ENCODE measurements at places on chromosomes 11 and 22. TPM values are rescaled to one million over a fixed set of nuclear protein-coding genes. Genes with fewer than 3 reads are reported as not detected.

GRCh38 chr11:130052567-130052966 lies 17.1 kb upstream of the APLP2 start:
- DNase-seq, result no peak

GRCh38 chr22:40982482-40983385 lies 31.6 kb downstream of the RBX1 start:
- DNase-seq, result no peak

GRCh38 chr11:27710536-27710935 lies 10.3 kb upstream of the BDNF start:
- DNase-seq, result no peak

GRCh38 chr22:35804421-35804820 lies 86.7 kb downstream of the APOL5 start:
- no peak for DNase-seq

DNA sequence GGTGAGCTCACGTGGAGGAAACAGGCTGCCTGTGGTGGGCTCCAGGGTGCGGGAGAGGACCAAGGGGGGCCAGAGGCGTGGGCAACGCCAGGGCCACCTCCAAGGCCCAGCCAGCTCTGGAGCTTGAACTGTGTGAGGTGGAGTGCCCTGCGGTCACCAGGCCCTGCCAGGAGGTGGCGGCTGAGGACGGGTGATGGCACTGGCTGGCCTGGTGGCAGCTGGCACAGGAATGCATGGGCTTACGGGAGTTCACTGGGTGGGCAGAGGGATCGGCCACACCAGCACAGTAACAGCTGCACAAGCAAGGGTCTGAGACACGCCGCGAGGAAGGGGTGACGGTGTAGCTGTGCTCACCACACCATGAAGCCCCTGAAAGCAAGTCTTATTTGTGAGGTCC lies 15.8 kb downstream of the TOLLIP start:
- DNase-seq, result no peak

DNA sequence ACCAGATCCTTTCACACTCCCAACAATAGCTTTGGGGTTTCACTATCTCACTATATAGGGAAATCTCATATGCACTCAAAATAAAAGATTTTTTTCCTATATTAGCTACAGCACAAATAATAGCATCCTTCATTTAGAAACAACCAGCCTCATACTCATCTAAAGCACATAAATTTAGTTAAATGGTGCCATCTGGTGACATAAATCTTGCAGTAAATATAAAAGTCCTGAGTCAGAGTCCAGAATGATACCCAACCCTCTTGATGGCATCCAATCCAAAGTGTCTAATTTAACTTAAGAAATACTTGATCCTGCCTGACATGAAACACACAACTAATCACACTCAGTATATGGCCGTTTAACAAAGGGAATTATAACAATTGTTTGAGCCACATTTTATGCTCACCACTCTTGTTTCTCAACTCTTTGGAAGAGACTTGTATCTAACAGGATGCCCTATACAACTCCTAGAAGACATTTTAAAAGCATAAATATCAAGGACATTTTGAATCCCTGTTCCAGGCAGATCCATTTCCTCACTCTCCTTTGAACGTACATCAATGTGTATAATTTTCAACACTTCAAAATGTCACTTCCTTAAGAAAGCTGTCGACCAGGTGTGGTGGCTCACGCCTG lies 36.2 kb downstream of the DLG2 start:
- no peak for DNase-seq

Gene SCGB1C1
- not detected for total RNA-seq

DNA sequence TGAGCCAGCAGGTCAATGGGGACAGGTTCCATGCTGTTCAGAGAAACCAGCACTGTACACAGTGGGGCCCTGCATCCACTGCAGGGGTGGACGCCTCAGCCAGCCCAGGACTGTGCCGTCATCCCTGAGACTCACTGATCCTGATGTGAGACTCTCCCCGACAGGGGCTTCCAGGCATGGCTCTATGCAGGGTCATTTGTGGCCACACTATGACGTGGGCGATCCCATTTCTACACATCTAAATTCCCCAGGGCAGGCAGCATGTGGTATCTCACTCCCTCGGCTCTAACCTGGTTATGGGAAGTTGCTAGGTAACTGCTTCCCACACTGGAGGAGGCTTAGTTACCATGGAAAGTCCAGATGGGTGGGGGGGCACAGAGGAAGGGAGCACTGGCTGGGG lies 14.2 kb upstream of the FAM83F start:
- DNase-seq, result no peak

Gene RAG2
- total RNA-seq, result not detected

DNA sequence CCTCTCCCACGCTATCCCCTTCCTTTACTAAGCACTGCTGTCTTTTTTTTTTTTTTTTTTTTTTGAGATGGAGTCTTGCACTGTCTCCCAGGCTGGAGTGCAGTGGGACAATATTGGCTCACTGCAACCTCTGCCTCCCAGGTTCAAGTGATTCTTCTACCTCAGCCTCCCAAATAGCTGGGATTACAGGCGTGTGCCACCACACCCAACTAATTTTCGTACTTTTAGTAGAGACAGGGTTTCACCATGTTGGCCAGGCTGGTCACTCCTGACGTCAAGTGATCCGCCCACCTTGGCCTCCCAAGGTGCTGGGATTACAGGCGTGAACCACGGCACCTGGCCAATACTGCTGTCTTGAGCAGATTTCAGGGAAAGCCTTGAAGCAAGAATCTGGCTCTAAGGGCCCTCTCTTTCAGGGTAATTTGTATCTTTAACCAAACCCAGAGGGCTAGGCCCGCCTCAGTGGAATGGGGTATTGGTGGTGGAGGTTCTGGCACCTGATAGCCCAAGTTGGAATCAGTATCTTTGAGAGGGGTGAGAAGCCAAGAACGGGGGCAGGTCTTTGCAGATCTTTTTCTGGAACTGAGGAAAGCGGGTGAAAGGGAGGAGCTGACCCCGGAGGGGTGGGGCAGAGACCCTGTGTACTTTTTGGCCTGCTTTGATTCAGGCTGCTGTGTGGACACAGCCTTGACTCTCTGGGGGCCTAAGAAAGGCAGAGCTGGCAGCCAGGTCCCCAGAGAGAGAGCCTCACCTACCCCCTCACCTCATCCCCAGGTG lies 37.0 kb downstream of the TRIOBP start:
- DNase-seq, result no peak

- DNase-seq, result no peak
These were observed 6.3 kb downstream of the TMA7B start for GRCh38 chr22:39966470-39966869.

GRCh38 chr11:73184953-73185671 lies 33.0 kb upstream of the P2RY2 start:
- DNase-seq, result peak; percentile 78

- peak; percentile 27 for DNase-seq
These were observed 4.9 kb downstream of the MUC5AC start for GRCh38 chr11:1162491-1163311.

DNA sequence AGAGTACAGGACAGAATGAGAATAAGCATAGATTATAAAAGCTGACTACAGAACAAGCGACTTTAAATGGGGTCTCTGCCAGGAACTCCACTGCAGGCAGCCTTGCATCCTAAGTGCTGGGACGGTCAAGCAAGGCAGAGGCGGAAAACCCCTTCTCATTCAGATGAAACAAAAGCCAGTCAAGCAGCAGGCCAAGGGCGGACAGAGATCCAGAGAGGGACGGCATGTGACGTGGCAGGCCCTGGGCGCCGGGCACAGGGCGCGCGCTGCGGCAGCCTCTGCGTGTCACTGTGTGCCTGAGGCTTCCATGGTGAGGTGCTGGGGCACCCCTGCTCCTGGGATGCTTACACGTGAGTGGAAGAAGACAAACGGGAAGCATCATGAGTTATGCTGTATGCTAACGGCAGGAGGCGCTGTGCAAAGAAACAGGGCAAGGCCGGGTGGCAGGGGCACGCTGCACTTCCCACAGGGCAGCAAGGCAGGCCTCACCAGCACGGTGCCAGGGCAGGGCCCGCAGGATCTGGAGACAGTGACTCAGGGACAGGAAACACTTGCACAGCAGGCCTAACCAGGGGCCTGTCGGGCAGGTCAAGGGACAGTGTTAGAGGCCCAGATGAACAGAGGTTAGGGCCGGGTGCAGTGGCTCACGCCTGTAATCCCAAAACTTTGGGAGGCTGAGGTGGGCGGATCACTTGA lies 6.2 kb downstream of the TOLLIP start:
- no peak for DNase-seq

DNA sequence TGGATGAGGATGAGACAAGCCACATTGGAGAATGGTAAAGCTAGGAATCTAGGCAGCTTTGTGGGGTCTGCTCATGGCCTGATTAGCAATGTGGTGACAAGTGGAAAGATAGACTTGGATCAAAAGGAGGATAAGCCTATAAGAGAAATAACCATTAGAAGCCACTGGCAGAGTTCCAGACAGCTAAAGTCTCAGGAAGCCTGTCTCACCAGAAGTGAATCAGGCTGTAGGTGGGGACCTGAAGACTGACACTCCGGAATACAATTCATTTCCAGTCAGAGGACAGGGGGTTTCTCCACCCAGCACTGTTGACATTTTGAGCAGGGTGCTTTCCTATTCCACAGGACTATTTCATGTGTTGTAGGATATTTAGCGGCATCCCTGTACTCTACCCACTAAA lies 129.7 kb downstream of the ARHGAP42 start:
- DNase-seq, result no peak

Gene MIOX
- not detected for total RNA-seq

DNA sequence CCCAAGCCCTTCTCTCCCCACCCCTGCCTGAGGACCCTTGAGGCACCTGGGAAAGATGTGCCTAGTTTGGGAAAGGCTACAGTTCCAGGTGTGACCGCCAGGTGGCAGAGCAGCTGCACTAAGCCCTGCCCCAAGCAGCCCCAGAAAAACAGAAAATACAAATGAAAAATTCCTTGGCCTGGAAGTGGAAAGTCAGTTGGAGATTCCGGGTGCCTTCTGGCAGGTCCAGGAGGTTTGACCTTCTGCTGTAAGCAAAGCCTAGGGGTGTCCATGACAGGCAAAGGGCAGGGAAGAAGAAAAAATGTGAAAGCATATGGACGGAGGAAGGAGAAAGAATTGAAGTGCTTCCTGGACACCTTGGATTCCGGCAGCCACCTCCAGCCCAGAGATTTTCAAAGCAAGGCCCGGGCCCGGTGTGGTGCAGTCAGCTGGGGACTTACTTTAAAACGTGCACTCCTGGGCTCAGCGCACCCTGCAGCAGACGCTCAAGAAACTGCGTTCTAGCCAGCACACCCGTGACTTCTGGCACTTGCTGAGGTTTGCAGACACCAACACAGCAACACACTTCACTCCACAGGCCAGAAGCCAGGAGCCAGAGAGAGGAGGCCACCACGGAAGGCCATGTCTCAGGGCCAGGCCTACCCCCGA lies 37.3 kb upstream of the SLC22A12 start:
- DNase-seq, result peak; percentile 81

DNA sequence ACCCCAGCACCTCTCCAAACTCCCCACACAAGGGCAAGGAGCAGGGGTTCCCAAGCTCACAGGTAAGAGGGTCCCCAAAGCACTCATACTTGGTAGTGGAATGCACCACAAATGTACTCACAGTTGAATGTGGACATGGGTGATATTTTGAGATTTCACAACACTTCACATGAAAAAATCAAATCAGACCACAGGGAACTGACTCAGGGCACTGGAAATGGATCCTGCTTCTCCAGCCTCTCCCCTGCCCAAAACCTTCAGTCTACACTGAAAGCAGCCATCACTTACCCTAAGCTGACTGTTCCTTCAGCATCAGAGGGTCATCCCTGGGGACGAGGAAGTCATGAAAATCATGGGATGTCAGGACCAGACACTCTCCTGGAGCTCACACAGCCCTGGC lies 40.2 kb downstream of the SCGB1A1 start:
- no peak for DNase-seq

DNA sequence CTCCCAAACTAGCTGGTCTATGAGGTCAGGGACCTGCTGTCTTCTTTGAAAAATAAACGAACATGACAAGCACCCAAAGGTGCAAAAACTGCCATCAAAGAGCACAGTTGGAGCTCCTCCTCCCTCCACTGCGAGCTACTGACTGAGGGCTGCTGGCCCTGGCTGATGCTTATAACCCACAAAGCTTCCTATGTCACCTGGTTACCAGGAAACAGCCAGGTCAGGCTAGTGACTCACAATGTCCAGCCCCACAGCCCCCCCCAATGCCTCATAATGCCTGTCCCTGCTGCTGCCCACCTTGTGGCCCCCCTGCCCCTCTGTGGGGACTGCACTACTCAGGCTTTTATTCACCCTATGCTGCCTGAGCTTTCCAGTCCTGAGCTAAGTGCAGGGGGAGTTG lies at the start of gene DRICH1:
TSS of gene DRICH1 (minus strand) at position 144 of the 400 bp plus-strand sequence. CDS start 298 bp downstream, outside the sequence.
- no peak for DNase-seq

DNA sequence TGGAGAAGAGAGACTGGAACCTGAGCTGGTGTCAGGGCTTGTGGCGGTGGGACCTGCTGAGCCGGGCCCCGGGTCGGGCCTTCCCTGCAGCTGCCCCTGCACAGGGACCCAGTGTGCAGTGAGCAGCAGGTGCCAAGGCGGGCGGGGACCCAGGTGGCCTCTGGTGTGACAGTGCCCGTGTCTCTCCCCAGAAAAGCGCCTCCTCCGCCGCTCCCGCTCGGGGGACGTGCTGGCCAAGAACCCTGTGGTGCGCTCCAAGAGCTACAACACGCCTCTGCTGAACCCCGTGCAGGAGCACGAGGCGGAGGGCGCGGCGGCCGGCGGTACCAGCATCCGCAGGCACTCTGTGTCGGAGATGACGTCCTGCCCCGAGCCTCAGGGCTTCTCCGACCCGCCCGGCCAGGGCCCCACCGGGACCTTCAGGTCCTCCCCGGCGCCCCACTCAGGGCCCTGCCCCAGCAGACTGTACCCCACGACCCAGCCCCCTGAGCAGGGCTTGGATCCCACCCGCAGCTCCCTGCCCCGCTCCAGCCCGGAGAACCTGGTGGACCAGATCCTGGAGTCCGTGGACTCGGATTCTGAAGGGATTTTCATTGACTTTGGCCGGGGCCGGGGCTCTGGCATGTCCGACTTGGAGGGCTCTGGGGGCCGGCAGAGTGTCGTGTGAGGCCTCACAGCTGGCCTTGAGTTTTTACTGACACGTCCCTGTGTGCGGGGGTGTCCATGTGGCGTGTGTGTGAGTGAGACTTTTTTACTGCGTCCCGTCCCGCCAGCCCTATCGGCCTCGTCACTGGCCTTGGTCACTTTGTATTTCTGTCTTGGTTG lies 15.6 kb upstream of the ARHGAP8 start:
- DNase-seq, result no peak

GRCh38 chr11:121755906-121756305 lies 303.1 kb upstream of the SORL1-AS1 start:
- DNase-seq, result no peak

Gene NUP50
- total RNA-seq, result 19.1 TPM
